ENCODE measurements at places on chromosomes 5 and 9. TPM values are rescaled to one million over a fixed set of nuclear protein-coding genes. Genes with fewer than 3 reads are reported as not detected.
A peak's percentile ranks its signal among the peaks of the same experiment; 100 is the strongest.

- no peak for DNase-seq
These were observed 44.5 kb downstream of the ERCC6L2 start for GRCh38 chr9:95920017-95920416.

- DNase-seq, result no peak
These were observed 14.8 kb downstream of the PCDHGC5 start for GRCh38 chr5:141503681-141504080.

GRCh38 chr5:157456301-157456700 is 3.7 kb upstream of the NIPAL4 start:
- no peak for DNase-seq

DNA sequence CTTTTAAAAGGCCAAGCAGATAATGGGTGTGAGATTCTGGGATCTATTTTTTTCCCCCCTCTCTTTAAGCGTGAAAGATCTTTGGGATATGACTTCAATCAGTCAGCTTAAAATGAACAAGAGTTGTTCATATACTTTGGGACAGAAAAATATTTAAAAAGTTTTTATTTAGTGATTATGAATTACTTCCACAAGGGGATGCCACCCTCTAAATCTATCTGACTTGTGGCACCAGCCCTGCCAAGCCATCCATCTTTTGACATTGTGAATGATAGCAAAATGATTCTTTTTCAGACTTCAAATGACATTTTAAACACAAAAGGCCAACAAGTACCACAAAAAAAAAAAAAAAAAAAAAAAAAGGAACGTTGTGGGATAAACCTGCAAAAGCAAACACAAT is 111.0 kb upstream of the HMHB1 start:
- no peak for DNase-seq

DNA sequence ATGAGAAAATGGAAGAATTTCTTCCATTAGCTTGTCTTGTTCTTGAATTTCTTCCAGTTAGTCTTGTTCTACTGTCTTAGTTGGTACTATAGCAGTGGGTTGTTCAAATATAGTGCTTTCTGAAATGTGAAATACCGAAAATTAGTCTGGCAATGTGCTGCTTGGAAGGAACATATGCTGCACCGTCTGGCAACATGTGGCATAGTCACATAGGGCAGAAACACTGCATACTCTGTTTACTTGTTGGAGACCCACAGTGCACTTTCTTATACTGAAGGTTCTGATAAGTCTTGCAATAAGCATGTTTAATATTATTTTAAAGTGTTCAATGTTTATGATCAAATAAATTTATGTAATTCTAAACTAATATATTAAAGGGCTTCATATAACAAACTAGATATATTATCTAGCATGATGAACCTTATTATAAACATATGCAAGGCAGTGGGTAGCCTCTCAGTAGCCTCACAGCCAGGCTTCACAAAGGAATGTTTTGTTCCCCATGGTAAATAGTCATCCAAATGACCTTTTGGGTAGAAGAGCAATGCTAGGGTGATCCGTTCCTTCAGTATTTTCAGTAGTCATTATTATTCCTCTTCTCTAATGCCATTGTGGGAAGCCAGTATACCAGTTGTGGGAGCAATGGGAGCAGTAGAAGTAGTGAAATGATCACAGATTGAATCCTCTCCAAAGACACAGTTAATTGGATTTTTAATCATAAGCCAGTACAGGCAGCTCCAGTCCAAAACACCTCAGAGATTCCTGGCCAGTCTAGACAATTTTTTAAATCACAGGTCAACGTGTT is 1106.7 kb downstream of the DTWD2 start:
- no peak for DNase-seq

DNA sequence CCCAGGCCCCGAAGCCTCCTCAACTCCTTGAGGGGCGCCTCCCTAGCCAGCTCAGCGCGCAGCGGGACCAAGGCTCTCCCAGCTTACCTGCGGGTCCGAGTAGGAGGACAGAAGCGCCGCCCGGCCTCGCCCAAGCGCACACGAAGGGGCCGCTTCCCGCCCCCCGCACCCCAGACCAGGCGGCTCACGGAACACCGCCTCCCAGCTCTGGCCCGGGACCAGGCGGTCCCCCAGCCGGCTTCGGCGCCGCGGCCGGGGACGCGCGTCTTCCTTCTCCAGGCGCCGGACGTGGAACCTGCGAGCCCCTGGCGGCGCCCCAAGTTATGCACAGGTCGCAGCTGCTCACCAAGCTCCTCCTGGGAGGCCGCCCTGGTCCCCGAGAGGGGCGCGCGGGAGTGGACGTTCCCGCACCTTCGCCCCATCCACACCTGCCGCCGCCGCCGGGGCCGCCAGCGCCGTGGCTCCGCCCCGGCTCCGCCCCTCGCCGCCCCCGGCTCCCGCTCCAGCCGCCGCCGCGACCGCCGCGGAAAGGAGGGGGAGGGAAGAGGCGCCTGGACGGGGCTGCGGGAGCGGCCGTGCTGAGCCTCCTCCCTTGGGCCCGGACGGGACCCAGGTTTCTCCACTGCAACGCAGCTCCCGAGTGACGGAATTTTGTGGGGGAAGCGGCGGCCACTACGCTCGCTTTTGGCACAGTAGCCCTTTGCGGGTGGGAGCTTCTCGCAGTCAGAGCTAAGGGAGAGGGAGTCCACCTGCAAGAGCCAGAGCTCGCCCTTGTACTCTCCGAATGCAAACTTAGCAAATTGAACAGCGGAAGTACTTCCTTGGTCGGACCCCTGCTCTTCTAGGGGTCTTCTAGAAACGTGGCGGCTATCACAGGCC is 77.5 kb upstream of the IFNE start:
- peak; percentile 51 for DNase-seq

DNA sequence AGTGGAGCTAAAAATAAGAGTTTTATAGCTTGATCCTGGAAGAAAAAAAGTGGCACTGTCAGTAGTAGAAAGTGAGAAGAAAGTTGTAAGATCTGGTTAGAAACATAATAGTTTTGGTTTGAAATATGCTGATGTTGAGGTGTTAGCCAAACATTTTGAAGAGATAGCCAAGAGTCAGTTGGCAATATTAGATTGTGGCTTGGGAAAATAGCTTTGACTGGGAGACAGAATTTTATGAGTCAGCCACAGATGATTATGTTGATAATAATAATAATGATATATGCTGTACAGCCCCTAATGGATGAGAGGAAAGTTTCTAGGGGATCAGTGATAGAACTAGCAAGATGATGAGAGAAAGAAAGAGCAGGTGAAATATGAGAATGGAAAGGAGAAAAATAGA is 12.4 kb upstream of the CDH18 start:
- no peak for DNase-seq

DNA sequence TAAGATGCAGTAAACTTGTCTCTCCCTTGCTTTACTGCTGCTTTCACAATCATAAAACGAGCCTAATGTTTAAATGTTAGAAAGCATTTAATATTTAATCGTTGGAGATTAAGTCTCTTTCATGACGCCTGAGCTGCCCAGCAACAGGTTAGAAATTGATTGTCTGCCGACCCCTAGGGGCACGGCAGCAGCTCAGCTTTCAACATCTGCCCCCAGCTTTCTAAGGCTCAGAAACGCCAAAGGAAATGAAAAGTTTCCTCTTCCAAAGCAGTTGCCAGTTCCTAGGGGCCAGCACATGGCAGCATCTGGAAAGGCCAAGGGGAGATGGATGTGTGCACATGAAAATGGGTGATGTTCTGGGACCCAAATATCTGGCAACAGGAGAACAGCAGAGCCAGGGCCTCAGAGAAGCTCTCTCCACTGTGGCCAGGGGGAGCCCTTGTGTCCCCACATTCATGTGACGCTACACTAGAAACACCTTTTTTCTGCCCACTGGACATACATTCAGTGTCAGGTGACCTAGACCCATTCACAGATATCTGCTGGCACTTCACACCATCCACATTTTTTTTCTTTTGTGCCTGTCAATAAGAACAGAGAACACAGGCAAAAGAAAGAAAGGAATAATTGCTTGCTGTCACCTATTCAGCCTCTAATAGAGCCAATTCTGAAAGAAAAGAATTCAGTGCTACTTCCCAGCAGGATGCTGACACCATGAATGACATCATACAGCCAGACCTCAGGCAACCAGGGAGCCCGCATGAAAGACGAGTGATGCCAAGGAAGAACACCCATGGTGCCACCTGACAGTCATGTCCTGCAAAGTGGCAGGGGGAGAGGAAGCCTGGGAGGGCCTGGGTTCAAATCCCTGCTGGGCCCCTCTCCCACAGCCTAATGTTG is 205.0 kb upstream of the TAS2R1 start:
- DNase-seq, result no peak

- peak; percentile 2 for DNase-seq
These were observed 126.5 kb downstream of the MRPL36 start for GRCh38 chr5:1673042-1673677.

- DNase-seq, result no peak
These were observed 837.1 kb upstream of the C9orf72 start for GRCh38 chr9:28410411-28410810.

DNA sequence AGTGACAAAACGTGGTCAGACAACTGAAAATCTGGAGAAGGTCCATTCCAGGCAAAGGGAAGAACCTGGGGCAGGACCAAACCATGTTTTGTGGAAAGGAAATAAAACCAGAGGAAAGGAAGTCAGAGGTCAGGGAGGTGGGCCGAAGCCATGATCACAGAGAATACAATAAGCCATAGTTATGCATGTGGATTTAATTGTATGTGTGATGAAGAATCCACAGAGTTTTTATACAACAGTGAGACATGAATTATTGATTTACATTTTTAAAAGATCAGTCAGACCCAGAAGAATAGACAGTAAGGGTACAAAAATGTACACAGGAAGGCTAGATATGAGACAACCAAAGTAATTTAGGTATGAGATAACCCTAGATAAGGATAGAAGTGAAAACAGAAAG is 20.8 kb downstream of the TTC33 start:
- no peak for DNase-seq

DNA sequence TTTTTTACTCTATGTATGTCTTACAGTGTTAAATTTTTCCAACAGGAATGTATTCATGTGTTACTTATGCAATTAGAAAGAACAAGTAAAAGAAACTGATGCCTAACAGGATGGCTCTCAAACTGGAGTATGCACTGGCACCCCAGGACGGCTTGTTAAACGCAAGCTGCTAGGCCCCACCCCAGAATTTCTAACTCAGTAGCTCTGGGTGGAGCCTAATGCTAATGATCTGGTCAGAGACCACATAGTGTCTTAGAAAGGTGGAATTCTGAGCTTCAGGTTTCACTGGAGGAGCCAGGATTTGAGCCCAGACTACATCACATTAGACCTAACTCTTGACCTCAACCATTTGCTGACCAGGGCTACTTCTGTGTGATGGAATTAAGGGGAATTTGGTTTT is 34.4 kb downstream of the SHC3 start:
- DNase-seq, result no peak

DNA sequence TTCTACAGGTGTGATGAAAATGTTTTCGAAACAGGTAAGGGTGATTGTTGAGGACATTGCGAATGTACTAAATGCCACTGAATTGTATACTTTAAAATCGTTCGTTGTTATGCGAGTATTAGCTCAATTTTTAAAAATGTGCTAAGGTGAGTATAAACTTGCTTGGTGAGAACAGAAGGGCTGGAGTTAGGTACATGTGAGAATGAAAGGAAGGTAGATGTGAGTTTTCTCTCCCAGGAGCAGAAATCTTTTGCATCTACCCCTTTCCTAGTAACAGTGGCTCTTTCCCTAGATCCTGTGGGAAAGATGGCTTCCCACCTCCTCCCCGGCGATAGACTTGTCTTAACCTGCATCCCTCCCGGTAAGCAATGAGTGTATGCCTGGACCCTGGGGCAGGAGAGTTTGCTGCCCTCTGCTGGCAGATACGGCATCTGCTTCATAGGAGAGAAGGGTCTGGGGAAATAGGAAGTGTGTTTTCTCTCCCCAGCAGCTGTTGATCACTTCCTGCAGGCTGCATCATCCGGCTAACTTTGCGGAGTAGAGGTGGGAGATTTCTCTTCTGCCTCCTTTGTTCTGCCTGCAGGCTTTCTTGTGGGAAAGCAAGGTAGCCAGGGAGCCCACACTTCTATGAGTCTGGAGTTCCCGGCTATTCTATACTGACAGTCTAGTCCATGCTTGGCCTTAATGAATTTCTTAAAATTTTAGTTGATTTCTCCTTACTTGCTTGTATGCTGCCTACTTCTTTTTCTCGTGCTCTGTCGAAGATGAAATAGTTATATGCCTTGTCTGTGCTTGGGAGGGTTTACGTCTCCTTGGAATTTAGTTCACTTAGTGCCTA is 373.3 kb upstream of the SEMA6A start:
- DNase-seq, result peak; percentile 23

Gene AQP7
- total RNA-seq, result 38.3 TPM

Gene PAEP
- not detected for total RNA-seq

Gene SUSD1
- 6.4 TPM for total RNA-seq
